ENCODE measurements at places on chromosomes 4 and X. TPM values are rescaled to one million over a fixed set of nuclear protein-coding genes. Genes with fewer than 3 reads are reported as not detected.

Gene PAGE2
- not detected for polyA plus RNA-seq

Gene FAM47A
- polyA plus RNA-seq = not detected

Gene P2RY4
- 0.44 TPM for polyA plus RNA-seq

Gene ANOS1
- polyA plus RNA-seq = 3.0 TPM

Gene PPEF2
- not detected for polyA plus RNA-seq

Gene HERC6
- polyA plus RNA-seq = 5.4 TPM

Gene SPANXD
- polyA plus RNA-seq = not detected

Gene MAGEB6
- polyA plus RNA-seq = not detected

Gene RPS6KA6
- 1.8 TPM for polyA plus RNA-seq

Gene ZNF732
- 0.12 TPM for polyA plus RNA-seq
